ENCODE measurements at places on chromosomes 4 and X.

GRCh38 chrX:30881390-30881789 lies 7.7 kb downstream of the TAB3 start:
- DNase-seq, result no peak

GRCh38 chr4:160835789-160836188 lies 1328.0 kb downstream of the FSTL5 start:
- no peak for DNase-seq

DNA sequence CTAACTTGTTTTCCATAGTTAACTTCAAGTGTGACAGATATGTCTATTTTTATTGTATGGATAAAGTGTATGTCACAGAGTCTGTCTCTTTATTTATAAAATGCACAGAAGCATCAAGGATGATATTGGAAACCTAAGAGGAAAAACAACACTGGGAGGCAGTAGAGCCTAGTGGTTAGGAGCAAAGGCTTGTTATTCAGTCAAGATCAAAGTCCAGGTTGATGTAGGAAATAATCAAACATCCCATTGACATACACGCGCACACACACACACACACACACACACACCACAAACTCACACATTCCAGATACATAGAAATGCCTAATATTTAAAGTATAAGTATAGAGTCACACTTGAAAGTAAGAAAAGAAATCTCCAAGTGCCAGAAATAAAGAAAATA lies 206.8 kb downstream of the CHRDL1 start:
- DNase-seq, result no peak

DNA sequence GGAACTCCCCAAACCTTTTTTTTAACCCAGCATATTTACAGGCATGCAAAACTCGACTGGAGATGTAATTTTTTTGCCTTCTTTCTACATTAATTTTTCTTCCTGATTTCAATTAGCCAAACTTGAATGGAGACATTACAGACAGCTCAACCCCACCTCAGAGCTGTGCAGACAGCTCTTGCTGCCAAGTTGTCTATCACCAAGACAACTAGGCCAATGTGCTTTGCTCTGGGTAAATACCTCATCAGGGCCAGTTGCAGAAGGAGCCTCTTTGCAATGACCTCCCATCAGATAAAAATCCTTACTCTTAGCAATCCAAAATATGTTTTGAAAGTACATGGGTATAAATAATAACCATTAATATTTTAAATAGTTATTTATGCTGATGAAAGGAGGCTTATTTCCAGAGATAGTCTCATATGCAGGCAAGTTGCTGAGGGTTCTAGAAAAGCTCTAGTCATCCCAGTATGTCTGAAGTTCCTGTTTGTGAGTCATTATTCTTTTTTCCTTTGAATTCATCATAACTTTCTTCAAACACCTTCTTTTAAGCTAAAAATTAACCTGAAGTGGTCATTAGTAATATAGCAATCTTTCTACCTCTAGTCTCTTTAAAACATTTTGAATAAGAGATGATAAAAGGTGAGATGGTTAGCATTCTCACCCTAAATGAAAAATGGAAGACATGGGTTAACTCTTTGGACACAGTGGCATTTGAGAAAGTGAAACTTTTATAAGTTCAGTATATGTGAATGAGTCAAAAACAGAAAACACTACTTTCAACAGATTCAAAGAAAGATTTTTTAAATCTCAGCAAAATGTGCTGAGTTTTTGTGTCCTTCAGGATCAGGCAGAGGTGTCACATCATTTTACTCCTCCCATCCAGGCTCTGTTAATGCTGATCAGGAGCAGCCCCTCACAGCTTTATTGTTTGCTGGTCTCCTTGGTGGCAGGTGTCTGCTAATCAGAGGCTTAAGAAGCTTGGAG lies 475.5 kb upstream of the FGF16 start:
- no peak for DNase-seq

DNA sequence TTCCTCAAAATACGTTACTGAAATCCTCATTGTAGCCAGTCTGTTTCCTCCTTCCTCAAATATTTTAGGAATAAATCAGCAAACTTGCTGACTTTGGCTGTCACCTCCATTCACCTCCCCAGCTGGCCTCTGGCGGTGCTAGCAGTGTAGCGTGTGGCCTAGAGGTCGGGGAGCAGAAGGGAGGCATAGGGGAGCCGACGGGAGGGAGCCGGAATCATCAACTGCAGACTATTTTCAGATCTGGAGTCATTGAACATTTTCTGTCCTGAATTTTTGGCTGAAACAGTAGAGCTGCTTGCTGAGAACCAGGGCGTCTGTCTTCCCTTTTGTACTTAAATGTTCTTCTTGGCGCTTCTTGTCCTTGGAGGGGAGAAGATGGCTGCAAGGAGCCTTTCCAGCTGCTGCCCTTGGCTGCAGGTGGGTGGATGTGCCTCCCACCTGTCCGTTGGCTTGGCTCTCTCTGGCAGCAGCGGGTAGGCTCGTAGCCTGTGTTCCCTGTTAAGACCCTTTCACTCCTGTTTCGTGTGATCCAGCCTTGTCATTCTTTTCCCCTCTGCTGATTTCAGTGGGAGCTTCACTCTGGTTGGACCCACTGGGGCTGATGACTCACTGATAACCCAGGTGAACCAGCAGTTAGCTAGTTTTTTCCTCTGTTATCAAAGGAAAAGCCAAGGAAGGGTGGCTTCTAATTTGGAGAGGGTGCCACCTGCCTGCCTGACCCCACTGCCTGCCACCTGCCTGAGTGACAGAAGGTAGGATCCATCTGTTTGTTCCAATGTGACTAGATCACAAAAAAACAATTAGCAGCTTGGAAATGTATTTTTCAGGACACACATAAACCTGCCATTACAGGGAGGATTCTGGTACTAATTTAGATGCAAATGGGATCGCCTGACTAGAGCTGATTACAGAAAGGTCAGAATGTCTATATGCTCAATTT lies 135.9 kb downstream of the GATB start:
- DNase-seq, result no peak

- no peak for DNase-seq
These were observed 79.8 kb upstream of the OGT start for GRCh38 chrX:71453056-71453455.

All from activated CD8-positive, alpha-beta memory T cell treated with anti-CD3 and anti-CD28 coated beads for 24 hours (primary cell).